Stimulated activated naive CD4-positive, alpha-beta T cell treated with Interleukin-2 at 50 U/mL for 16 hours (primary cell): ENCODE measurements at places on chromosomes 12 and 14.

GRCh38 chr14:35407306-35407630, 2.7 kb upstream of the NFKBIA start:
- no peak for DNase-seq

DNA sequence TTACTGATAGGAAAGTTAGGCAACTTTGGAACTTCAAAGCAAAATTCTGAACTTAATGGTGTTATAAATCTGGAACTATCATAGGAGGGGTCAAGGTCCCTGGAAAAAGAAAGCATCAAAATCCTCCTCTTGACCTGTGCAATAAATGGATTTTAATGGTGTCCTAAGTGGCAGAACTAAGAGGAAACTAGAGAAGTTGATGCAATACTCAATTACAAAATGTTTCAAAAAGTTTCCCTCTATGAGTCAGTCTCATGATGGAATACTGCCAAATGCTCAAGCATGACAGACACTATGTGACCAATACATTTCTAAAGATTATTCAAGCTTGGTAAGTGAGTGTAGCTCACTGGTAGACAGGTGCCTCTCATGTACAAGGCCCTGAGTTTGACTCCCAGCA, 47.7 kb upstream of the ERGIC2 start:
- no peak for DNase-seq

- DNase-seq, result no peak
These were observed 659.8 kb downstream of the DIO2 start for GRCh38 chr14:79551523-79551922.

DNA sequence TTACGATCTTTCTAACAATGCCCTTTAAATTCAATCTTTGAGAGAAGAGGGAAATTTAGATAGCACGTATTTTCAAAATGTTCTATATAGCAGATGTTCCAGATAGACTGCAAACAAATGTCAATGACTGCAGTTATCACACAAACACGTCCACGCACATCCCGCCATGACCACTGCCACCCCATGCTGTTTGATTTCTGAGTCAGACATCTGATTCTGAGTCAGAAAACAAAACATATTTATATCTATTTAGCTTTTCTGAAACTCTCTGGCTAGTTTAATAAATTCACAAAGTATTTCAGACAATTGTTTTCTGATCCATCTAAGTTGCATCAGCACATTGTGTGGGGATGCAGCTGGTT, 105.9 kb upstream of the BCAT1 start:
- peak; percentile 61 for DNase-seq

DNA sequence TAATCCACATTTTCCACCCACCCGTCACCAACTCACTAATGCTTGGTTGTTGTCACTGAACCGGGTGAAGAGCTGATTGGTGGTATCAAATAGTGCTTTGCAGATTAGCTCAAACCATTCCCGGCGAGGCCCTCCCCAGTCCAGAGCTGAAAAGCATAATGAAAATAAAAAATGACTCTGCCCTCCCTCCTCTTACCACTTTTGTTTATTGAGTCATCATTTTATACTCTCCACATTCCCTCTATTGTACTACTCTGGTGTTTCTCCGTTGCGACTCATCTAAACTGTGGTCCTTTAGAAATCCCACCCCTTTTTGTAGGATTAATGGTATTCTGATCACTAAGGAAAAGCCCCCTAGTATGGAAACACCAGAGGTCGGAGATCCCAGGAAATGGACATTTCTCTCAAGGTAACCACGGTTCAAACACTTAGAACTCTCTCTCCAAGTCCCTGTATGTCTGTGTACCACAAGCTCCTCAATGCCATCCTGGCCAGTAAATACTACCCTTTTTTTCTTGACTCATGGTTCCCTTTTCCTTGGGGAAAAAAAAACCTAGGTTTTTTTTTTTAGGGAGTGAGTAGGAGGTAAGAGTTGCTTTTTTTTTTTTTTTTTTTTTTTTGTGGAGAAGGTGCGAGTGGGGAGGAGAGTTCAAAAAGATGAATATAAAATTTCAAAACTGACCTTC, 42.0 kb downstream of the AREL1 start:
- no peak for DNase-seq

- no peak for DNase-seq
These were observed 9.4 kb downstream of the TMEM179 start for GRCh38 chr14:104595116-104595675.

DNA sequence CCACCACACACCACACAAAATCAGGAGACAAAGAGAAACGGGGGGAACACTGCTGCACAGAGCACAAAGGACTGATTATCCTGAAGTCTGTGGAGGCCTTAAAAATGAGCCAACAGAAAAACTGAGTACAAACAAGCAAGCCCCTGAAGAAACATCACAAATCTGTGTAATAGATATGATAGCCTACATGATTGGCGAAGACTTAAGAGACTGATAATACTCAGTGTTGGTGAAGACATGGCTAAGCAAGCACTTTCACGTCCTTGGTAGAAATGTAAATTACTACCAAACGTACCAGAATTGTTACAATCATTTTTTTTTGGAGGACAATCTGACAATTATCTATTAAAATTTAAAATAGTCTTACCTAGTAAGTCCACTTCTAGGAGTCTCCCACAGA, 74.6 kb downstream of the NINJ2 start:
- DNase-seq, result no peak

- DNase-seq, result no peak
These were observed 316.4 kb downstream of the NOVA1 start for GRCh38 chr14:26281280-26281998.

DNA sequence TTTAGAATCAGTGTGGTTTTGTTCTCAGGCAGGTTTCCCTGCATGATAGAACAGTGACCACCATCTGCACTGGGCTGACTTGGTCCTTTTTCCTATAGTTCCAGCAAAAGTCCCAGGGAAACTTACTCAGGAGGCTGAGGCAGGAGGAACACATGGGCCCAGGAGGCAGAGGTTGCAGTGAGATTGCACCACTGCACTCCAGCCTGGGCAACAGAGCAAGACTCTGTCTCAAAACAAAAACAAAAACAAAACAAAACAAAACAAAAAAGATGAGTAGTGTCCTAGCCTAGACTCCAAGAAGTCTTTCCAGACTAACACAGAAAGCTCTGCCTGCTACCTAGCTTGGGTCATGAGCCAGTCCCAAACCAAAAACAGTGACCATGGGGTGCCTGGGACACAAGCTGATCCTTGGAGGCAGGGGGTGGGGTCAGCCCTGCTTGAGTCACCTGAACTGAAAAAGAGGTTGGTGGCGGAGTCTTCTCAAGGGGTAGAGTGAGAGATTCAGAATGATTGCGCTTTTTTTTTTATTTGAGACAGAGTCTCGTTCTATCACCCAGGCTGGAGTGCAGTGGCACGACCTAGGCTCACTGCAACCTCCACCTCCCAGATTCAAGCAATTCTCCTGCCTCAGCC, 7.4 kb upstream of the SLC11A2 start:
- no peak for DNase-seq

DNA sequence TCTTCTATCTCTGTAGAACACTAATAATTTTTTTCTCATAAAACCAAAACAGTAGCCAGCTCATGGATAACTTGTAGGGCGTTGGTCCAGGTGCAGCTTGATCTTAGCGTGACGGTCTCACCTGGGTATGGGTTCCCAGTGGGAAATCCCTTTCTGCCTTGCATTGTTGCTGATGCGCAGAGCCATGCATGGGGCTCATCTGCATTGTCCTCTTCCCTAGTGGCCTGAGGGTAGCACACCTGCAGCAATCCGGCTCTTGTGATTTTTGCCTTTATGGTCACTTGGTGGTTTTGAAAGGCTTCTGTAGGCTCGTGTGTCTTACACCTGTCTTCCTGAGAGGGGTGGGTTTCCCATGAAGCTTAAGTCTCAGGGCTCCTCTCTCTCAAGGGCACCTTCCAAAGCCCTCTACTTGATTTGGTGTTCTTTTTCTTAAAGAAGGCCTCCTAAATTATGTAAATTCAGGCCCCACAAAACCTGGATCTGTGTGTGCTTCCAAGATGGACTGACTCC, 130.6 kb downstream of the PRKCH start:
- DNase-seq, result no peak

- DNase-seq, result no peak
These were observed 1.6 kb upstream of the C1R start for GRCh38 chr12:7093892-7094291.

DNA sequence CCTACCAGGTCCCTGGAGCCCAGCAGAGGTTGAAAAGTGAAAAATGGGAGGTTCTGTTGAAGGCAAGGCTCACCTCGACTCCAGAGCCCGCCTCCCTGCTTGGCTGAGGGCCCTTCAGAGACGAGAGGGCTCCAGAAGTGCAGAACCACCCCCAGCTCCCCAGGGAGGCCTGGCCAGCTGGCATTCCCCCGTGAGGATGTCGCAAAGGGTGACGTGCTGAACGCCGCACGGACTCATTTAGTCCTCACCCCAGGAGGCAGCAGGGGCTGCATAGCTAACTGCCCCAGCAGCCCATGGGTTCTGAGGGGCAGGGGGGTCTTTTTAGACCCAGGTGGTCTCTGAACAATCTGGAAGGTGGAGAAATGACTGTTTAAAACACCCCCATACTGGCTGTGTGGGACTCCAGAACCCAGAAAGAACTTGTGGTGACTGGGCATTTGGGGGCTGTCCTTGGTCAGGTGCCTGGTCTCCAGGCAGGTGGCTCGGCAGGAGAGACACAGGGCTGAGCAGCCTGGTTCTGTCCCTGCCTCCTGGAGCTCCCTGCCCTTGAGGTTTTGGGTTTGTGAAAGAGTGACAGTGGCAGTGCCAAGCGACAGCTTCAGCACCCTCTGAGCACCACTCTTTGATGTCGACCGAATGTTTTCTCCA, 32.0 kb downstream of the ANAPC7 start:
- no peak for DNase-seq

DNA sequence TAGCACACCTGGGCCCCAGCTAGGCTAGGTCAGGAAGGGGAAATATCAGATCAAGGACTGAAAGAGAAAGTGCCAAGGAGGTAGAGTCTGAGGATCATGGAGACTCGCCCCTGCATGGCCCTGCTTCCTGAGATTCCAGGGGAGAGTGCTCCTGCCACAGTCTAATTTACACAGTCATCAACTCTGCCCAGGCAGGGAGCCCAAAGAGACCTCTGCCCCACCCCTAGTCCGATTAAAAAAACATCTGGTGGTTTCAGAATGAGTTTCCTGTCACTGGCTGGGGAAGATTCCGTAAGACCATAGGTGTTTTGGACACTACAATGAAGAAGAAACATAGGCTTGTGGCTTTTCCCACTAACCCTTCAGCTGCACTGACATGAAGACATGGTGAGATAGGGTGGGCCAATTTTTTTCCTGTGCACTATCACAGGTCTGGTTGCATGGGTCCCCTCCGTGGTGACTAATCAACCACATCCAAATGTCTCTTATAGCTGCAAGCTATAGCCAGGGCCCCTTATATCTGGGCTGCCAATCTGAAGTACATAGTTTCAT, 31.5 kb upstream of the GZMB start:
- DNase-seq, result peak; percentile 8

- DNase-seq, result no peak
These were observed 20.0 kb downstream of the SLC15A4 start for GRCh38 chr12:128803788-128804187.

DNA sequence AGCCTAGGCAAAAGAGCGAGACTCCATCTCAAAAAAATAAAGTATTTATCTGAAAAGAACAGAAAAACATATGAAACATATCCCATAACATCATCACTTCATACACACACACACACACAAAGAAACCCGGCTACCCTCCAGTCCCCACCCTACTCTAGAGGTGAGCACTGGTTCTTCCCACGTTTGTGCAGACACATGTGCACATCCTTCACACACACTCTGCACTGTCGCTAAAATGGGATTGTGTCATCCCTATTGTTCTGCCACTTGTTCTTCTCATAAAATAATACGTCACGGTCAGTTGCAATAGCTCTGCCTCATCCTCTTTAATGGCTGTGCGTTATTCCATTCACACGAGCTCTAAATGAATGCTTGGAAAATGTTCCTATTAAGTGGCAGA, 85.9 kb upstream of the ANO2 start:
- no peak for DNase-seq

DNA sequence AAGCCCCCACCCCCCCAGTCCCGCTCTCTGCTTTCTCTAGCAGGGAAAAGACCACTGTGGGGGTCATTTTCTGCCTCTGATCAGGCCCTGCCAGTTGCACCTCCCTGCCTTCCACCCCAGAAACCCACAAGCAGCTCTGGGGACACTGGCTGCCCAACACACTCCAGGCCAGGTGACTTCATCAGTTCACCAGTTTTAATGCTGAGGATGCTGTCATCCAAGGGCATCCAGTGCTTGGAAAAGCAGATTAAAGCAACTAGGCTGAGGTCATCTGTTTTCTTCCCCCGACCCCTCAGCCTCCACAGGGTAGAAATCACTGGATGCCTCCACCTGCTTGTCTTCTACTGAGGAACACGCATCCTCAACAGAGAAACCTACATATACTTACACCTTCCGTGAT, 282.4 kb downstream of the DPF3 start:
- DNase-seq, result no peak

DNA sequence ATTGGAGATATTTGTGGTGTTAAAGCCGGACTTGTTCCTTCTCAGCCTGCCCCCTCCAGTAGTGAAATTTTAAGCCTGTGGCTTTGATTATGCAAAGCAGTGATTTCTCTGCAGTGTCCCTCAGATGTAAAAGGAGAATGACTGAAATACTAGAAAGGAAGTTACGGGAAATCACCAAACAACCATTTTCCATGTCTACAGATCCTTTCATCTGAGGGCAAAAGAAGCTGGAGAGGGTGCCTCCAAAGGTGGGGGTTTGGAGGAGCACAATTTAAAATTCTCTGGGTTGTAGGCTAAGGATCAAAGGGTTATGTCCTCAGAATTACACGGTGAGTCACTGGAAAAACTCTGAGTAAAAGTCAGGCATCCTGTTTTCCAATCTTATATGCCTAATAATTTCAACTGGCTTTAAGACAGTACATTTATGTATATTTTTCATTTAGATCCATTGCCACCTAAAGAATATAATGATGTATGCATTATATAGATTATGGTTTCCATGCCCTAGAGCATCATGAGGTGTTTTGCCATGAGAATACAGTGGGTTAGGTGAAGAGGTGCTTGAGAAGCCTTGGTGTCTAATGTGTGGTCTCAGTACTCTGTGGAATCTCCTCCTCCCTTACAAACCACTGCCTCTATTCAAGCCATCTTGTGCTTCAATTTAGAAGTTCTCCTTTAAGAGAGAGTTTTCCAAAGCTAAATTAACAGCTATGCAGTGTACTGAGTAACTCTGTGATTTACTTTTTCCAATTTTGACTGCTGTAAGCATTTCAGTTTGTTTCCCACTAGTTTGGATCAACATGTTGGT, 362.1 kb downstream of the RAD51B start:
- no peak for DNase-seq

DNA sequence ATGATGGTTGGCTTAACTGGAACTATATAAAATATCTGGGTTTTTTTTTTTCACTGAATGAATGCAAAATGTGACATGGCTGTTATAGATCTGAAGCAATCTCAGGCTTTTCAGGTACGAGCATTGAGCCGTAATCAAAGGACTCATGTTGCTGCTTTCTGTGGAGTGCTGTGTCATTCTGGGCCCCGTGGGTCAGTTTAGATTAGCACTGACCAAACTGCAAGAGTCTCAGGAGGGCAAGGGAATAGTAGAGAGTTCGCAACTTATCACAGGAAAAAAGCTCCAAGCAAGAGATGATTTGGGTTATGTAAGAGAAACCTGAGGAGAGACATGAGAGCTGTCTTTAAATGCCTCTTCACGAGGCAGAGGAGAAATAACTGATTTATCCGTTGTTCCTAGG, 59.1 kb downstream of the UBR7 start:
- no peak for DNase-seq

GRCh38 chr14:22471545-22472121, 117.4 kb downstream of the DAD1 start:
- no peak for DNase-seq
